ENCODE measurements at places on chromosomes 7 and 10.
A peak's percentile ranks its signal among the peaks of the same experiment; 100 is the strongest.

GRCh38 chr7:152543799-152544198, 108.0 kb upstream of the KMT2C start:
- no peak for DNase-seq

DNA sequence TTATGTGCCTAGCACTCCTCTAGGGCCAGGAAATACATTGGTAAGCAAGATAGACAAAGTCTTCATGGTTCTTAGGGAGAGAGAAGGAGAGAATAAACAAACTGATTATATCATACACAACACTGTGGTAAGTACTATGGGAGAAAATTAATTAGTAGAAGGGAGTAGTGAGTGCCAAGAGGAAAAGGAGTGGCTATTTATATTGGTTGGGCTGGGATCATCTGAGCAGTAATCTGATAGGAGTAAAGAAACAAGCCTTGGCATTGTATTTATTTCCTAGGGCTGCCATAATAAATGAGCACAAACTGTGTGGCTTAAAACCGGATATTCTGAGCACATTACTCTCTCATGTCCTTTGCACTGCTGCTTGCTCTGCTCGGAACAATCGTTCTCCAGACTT, 158.1 kb upstream of the PHF14 start:
- no peak for DNase-seq

- DNase-seq = no peak
Measured at GRCh38 chr7:77282897-77283296, 83.3 kb upstream of the FGL2 start.

- no peak for DNase-seq
Measured at GRCh38 chr7:22724861-22725260, 2.1 kb upstream of the IL6 start.

- DNase-seq = no peak
Measured at GRCh38 chr10:119541459-119542356, 811 bp downstream of the RGS10 start.

DNA sequence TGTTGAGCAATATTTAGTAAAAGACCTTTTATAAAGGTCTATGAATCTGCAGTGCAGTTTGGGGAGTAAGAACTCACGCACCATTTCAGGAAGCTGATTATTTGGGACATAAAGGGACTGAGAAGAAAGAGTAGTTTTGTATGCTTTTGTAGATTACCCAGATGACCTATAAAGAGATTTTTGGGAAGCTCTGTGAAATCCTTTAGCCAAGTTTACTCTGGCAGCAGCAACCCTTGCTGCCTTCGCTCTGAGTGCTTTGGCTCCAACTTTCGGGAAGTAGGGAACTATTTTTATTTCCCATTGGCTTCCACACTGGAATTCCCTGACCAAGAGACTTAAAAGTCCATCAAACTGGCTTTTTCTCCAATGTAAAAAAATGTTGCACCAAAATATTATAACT, 1110.1 kb upstream of the PHF14 start:
- DNase-seq = no peak

- DNase-seq = no peak
Measured at GRCh38 chr10:36681751-36682632, 443.4 kb upstream of the ANKRD30A start.

- peak; percentile 86 for DNase-seq
Measured at GRCh38 chr10:34319197-34319846, 495.8 kb downstream of the PARD3 start.

DNA sequence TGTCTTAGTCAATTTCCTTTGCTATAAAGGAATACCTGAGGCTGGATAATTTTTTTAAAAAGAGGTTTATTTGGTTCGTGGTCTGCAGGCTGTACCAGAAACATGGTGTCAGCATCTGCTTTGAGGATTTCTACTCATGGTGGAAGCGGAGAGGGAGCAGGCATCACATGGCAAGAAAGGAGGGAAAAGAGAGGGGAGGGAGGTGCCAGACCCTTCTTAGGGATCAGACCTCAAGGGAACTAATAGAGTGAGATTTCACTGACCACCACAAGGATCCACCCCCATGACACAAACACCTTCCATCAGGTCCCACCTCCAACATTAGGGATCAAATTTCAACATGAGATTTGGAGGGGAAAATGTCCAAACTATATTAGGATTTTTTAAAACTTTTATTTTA, 27.0 kb upstream of the AKR1B10 start:
- DNase-seq = no peak

DNA sequence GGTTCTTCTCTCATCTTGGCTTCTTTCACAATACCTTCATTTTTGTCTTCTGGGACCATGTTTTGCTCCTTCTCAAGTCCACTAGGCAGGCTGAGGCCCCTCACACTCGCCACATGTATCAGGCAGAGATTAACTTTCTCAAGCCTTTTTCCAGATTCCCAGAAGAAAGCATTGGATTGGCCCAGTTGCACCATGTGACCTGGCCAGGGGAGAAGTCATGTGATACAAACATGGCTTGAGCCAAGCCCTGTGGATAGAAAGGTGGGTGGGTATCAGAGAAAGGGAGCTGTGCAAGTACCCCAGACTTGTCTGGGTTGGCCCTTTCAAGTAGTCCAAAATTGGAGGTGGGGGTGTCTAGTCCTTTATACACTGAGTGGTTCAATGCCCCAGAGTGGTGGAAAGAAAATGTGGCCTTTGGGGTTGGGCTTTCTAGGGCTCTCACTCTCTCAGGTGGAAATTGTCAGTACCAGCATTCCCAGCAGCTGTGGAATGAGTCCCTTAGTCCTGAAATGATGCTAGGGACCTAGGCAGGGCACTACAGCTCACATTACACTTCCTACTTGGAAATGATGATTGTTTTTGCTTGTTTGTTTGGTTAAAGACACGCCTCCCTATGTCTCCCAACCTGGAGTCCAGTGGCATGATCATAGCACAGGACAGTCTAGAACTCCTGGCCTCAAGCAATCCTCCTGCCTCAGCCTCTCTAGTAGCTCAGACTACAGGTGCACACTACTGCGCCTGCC, 36.9 kb upstream of the C10orf67 start:
- DNase-seq = no peak

DNA sequence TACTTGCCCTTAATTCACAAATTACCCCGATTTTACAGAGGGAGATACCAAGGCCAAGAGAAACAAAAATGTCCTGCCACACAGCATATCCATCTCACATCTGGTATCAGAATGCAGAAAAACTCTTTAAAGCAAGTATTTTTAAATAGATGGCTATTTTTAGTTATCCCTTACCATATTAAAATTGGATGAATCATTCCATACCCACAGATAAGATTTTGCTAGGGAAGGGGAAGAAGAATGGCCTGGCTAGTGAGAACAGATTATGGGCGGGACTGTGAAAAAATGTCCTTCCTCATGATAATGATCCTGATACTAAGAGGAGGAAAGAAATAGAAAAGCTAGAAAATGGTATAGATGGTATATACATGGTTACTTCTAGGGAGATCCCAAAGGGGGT, 80.6 kb upstream of the GATAD1 start:
- no peak for DNase-seq

GRCh38 chr10:21961847-21962246, 41.7 kb downstream of the DNAJC1 start:
- DNase-seq = no peak

DNA sequence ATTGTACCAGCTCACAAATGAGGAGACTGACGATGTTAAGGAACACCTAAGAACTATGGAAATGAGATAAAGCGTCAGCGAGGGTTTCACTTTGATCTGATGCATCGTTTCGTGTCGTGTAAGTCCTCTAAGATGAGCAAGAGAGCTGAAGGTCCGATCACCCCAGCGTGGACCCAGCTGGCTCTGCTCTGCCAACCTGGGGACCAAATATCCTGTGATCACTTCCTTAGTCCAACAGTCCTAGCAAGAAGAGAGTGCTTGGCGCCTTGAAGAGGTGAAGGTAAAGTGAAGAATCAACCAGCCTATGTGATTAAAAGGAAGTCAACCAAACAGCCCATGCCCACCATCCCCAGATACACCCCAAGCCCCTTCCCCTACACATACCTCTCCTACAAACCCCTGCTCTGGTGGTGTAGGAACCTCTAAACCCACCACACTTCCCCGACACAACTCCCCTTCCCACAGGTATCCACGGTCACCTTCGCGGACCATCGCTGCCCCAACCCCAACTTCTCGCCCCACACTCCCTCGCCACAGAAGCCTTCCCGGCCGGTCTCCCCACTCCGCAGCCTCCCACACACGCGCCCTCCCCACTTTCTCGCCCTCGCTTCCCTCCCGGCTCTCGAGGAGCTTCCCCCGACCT, 722 bp downstream of the UPF2 start:
- DNase-seq = no peak

DNA sequence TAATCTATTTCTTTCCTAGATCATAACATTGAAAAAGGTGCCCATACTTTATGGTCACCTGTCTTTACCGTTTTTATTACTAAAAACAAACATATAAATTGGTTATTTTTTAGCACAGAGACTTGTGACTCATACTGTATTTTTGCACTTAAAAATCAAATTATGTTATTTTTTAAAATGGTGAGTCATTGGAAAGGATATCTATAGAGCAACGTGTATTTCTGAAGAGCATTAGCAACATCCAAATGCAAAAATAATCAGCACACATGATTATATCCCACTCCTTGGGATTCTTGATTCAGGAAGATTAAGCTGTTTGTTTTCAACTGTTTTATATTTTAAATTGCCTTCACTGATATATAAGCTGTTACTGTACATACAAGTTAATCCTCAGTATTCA, 40.7 kb upstream of the FMC1 start:
- DNase-seq = no peak

DNA sequence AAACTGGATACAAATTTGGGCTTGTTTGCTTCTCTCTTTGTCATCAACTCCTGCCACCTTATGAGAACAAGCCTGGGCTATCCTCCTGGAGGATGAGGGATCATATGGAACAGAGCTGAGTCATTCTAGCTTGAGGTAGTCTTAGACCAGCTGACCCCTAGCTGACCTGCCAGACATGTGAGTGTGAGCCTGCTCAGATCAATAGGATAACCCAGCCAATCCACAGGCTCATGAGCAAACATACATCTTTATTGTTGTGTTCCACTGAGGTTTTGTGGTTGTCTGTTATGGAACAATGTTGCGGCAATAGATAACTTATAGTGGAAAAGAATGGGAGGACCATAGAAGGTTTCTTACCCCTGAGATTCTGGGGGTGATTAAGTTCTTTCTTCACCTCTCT, 54.5 kb upstream of the FAM180A start:
- no peak for DNase-seq

GRCh38 chr10:72742092-72742491, 50.1 kb downstream of the MCU start:
- DNase-seq = no peak

- no peak for DNase-seq
Measured at GRCh38 chr7:126778101-126778500, 474.6 kb downstream of the GRM8 start.
